ENCODE measurements at places on chromosomes 4 and X. TPM values are rescaled to one million over a fixed set of nuclear protein-coding genes. Genes with fewer than 3 reads are reported as not detected.

DNA sequence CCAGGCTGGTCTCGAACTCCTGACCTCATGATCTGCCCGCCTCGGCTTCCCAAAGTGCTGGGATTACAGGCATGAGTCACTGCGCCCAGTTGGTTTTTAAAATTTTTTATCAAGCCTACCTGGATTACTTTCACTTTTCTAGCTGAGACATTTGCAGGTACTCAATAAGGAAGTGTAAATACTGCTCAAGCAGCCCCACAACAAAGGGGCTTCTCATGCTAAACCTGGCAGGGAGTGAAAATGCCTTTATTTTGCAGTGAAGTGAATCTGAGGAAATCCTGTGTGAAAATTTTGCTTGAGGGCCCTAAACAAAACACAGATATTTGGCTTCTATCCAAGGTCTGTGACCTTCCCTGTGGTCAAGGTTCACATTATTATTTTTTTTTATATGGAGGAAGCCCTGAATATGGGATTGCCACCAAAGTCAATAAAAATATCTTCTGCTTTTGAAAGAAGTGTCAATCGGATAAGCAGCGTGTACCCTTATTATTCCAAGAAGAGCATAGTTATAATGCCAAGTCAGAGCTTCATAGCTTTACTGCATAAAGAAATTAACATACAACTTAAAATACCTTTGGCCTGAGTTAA lies 481.0 kb downstream of the SH2D1A start:
- DNase-seq = no peak

GRCh38 chrX:86830685-86831084 lies 682.4 kb downstream of the DACH2 start:
- DNase-seq = no peak

DNA sequence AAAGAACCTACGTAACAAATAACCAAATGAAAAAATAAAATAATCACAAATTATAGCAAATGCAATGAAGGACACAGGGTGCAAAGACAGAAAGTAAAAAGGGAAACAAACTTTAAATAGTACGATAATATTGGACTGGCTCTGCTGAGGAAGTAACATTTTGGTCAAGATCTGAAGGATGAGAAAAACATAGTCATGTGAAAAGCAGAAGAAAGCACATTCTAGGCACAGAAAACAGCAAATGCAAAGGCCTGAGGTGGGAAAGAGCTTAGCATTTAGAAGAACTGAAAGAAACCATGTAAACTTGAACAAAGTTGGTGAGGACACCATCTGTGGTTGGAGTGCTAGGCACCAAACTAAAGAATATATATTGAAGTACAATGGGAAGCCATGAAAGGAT lies 111.2 kb downstream of the PPP3CA start:
- DNase-seq = no peak

Gene ERAS
- not detected for total RNA-seq

Gene GYG2
- 1.0 TPM for total RNA-seq

Gene PNMA5
- total RNA-seq = not detected

All from Daoy (cell line).